ENCODE measurements at places on chromosomes 6 and 20. TPM values are rescaled to one million over a fixed set of nuclear protein-coding genes. Genes with fewer than 3 reads are reported as not detected.

Gene ENTPD6
- 64.5 TPM for total RNA-seq

Gene PGBD1
- total RNA-seq = 3.5 TPM

DNA sequence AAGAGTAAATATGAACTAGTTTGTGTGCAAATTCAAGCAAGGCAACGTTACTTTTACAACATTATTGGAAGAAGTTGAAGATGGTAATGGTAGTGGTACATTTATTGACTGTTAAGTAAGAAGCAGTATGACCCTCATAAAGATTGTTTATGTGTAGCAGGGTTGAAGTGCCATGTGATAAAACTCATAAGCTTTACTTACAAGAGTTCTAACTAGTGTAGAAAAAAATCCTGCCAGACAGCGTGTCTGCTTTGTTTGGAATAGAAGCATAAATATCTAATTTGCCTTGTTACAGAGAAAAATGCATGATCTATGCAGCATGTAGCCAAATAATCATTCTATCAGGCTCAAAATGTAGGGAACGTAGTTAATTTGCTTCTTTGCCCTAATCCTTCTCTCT, 450.8 kb upstream of the SOX4 start:
- no peak for DNase-seq

- no peak for DNase-seq
Observed at GRCh38 chr6:106608080-106608668, 21.1 kb downstream of the RTN4IP1 start.

DNA sequence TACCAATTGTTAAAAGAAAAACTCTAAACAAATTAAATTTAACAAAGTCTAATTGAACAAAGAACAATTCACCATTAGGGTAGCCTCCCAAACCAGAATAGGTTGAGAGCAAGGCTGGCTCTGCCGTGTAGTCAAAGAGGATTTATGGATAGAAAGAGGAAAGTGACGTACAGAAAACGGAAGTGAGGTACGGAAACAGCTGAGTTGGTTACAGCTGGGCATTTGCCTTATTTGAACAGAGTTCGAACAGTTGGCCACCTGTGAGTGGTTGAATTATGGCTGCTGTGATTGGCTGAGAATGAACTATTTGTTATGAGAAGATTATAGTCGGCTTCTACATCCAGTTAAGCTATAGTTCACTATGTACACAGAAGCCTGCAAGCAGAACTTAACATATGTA, 18.5 kb upstream of the ISM1 start:
- DNase-seq = no peak

DNA sequence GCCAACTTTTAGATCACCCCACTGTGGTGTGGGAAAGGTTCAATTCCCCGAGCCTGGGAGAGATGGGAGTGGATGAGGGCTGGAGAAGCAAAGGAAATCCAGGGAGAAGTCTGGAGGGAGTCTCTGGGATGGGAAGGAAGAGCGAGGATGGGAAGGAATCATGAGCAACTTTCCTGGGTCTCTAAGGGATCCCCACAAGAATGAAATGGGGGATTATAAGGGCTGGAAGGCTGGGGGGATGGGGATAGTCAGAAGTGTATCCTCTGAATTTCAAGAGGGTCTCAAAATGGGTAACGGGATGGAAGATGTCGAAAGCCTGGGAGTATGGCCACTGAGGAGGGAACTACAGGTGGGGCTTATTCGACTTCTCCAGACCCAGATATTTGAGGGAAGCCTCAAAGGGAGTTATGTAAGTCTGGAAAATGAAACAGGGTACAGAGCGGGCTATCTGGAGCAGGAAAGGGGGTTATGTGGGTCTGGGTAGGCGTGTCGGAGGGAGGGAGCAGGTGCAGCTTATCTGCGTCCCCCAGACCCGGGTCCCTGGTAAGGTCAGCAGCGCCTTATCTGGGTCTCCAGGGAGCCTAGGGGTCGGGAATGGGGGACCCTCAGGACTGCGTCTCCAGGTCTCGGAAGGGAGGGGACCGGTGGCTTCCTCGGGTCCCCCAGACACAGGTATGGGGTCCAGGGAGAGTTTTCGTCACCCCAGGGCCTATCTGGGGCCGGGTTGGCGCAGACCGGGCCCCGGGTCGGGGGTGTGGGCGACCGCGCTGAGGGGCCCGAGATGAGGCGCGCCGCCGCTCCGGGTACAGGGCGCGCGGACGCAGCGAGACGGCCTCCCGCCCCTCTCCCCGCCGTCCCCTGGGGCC, 550 bp downstream of the PLAGL2 start:
- DNase-seq = no peak

GRCh38 chr20:43825581-43825980, 89.1 kb upstream of the TOX2 start:
- DNase-seq = no peak

GRCh38 chr20:23608251-23608846, 2.6 kb upstream of the CST9 start:
- DNase-seq = no peak

GRCh38 chr6:49978332-49979226, 9.2 kb upstream of the DEFB113 start:
- DNase-seq = no peak

DNA sequence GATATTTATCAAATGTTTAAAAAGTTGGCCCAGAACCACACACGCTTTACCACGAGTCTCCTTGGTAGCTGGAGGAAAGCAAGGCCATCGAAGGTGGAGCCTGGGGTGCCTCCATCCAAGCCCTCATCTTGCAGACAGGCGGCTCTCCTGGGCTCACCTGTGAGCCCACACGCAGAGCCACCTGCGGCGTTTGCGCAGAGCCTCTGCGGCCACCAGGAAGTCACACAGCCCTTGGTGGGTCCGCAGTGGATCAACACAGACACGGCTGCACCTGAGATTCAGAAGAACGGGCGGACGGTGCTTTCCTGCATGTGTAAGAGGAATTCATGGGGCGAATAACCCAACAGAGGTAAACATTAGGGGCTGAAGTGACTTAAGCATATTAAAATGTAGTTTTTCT, 24.5 kb upstream of the SMOC2 start:
- DNase-seq = no peak

- no peak for DNase-seq
Observed at GRCh38 chr20:2845607-2846006, 5.1 kb downstream of the VPS16 start.

DNA sequence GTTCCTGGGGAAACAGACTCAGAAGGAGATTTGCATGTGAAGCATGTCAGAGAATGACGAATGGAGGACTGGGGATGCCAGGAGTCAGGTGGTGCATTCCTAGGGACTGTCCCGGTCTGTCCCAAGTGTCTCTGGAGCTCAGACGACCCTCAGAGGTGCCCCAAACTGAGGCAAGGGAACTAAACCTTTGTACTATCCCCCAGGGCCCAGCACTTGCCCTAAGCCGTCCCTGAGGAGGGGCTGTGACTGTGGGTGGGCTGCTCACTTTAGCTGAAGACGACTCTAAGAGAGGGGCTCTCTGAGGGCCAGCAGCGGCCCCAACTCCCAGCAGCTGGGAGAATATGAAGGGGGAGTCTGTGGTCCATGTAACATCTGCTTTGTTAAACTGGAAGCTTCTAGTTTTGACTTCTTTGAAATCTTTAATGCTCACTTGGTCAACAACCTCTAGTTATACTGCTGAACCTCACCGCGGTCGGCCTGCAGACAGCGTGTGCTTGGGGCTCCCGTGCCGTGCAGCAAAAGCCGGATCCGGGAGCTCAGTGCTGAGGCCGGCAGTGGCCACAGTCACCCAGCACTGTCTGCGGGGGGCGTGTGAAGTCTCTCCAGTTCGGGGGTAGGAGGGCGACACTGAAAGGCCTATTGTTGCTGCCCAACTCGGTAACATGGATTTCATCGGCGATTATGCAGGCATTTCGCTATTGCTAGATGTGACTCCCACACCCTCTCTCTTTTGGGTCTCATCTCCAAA, 34.2 kb downstream of the TUBB2B start:
- no peak for DNase-seq
